ENCODE measurements at places on chromosomes 5 and 9.

DNA sequence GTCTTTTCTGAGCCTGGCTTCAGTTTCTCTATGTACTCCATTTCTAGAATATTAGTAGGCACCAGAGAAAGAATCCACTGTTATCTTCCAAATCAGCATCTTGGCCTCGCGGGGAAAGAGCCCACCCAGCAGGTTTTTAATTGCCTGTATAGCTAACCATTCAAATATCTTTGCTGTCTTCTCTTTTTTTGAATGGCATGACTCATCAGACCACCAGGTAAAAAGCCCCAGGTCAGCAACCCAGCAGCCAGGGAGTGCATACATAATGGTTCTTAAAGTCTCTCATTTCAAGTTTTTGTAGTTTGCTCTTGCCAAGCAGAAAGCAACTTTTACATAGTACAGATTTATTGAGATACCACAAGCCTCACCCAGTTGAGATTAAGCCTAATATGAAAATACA is 50.7 kb downstream of the TMEM167A start:
- no peak for DNase-seq

DNA sequence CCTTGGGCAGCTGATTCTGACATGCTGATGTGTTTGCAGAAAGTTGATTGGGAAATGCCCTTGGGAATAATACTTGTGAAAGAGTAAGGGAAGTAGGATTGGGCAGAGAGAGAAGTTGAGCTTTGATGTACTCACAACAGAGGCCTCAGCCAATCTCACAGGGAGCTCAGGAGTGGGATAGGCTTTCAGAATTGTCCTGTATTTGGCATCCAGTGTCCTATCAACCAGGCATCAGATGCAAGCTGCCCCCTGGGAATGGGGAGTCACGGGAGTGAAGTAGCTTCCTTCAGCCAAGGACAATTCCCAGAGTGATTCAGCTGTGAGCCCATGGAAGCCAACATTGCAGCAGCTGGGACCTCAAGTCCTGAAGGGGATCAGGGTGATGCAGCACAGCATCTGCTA is 39.6 kb downstream of the DMAC1 start:
- DNase-seq, result no peak

DNA sequence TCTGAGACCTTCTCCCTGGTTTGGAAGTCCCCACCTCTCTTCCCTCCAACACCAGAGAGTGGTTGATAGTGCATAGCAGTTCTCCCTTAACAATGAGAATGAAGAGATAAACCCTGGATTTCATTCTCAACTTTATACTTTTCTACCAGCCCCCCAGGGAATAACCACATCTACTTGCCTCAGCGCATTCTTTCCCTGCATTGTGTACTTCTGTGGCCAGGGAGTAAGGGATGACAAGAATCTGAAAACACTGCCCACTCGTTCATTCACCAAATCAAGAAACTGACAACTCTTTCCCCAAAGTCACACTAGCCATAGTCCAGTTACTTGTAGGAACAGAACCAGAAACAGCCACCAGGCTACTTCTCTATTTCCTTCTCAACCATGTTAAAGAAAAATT is 46.0 kb upstream of the SPIN1 start:
- no peak for DNase-seq

DNA sequence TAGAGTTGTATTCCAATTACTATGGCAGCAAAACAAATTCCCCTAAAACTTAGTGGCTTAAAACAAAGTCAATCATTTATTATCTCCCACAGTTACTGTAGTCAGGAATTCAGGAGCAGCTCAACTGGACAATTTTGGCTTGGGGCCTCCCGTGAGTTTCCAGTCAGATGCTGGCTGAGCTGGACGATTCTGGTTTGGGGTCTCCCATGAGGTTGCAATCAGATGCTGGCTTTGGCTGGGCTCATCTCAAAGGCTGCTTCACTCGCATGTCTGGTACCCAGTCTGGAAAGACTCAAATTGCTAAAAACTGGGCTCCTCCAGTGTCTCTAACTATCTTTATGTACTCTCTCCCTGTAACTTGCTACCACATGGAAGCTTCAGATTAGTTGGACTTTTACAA is 130.1 kb downstream of the C5orf15 start:
- DNase-seq, result no peak

GRCh38 chr9:110033869-110034268 is 174.1 kb downstream of the C9orf152 start:
- no peak for DNase-seq

DNA sequence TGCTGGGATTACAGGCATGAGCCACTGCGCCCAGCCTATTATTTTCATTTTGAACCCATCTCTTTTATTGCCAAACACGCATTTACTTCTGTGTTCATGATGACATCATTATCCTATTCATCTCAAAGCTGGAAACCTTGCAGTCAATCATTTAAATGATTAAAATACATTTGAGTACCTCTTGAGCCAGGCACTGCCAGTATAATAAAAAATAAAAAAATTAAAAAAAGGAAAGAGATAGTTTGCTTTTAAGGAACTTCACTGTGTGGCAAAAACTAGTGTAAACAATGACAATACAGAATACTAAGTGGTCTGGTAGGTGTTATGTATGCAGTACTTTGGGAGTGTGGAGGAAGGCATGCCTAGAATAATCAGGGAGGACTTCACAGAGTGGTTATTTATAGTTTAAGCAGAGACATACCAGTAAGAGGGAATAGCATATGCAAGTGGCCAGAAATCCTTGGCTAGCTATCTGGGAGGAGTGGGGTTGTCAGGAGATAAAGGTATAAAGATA is 8.6 kb downstream of the NSD1 start:
- DNase-seq, result no peak

DNA sequence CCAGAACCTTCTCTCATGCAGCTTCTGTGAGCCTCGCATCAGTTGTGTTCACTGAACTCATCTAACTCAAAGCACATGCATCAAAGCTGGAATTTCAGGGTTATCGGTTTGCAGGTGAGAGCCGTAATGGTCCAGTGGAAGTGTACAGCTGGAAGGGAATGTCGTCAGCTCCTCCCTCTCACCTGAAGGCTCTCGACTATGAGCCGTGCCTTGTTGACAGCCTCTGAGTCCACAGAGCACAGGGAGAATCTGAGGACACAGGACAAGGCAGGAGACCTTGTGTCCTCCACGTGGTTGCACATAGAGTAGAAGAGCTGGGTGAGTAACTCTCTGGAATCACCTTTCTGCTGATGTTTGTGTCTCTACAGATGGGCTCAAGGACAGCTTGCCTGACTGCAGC is 38.8 kb downstream of the PROP1 start:
- DNase-seq, result no peak

- DNase-seq, result no peak
Measured at GRCh38 chr9:124035001-124035650, 23.6 kb downstream of the LHX2 start.

- peak; percentile 77 for DNase-seq
Measured at GRCh38 chr5:40755093-40755406, 711 bp downstream of the TTC33 start.

DNA sequence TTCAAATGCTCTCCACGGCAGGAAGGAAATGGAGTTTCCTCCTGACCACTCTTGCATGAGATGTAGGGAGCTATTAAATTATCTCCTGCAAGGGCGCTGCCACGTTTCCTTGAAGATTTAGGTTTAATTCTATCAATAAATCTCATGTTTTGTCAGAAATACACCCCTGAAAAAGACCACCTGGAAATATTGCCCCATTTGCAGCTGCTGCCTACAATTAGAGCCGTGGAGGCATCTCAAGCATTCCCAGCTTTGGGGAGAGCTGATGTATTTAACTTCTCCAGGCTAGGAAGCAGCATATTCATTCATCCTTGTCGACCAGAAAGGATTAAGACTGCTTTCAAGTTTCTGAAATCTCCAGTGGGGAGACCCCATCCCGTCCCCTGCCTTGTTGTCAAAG is 40.5 kb downstream of the CCNJL start:
- no peak for DNase-seq

DNA sequence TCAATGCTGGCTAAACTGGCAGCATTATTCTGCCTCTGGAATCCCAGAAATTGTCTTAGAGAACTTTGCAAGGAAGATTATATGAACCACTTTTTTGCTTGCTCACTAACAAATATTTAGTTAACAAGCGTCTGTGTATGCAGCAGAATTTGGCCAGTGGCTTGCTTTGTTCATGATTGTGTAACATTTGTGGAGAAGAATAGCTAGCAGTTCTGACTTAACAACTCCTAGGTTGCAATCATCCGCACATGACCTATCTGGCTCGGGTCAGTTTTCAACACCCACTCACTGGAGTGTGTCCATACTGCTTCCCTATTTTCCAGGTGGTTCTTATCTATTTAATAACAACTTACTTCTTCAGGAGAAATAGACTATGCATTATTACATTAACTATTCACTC is 98.5 kb downstream of the SNX18 start:
- DNase-seq, result no peak

DNA sequence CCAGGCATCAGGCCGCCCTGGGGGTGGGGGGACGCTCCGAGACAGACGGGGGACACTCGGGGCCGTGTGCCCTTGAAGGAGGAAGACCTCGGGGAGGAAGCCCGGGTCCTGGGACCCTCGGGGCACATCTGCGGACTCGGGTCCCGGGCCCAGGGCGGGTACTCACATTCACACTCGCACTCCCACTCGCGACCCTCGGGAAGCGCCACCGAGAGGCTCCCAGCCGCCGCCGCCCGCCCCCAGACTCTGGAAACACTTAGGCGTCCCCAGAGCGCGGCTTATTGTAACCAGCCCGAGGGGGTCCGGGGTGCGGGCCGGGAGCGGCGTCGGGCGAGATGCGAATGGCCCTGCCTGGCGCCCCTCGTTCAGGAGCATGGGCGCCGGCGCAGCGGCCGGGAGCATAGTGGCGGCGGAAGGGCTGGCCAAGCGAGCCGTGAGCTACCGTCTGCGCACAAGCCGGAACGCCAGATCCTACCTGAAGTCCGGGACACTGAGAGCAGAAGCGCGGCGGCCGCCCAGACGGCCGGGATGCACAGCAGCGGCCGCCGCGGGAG is 559 bp downstream of the ROR2 start:
- DNase-seq, result peak; percentile 52

- no peak for DNase-seq
Measured at GRCh38 chr5:171904886-171905285, 101.6 kb downstream of the FBXW11 start.

- DNase-seq, result no peak
Measured at GRCh38 chr5:134240421-134240962, 14.6 kb upstream of the PPP2CA start.
